Activated naive CD4-positive, alpha-beta T cell treated with anti-CD3 and anti-CD28 coated beads, Interleukin-2, amount 50 U/mL, for 16 hours (primary cell): ENCODE measurements at places on chromosomes 2 and 18.
A peak's percentile ranks its signal among the peaks of the same experiment; 100 is the strongest.

DNA sequence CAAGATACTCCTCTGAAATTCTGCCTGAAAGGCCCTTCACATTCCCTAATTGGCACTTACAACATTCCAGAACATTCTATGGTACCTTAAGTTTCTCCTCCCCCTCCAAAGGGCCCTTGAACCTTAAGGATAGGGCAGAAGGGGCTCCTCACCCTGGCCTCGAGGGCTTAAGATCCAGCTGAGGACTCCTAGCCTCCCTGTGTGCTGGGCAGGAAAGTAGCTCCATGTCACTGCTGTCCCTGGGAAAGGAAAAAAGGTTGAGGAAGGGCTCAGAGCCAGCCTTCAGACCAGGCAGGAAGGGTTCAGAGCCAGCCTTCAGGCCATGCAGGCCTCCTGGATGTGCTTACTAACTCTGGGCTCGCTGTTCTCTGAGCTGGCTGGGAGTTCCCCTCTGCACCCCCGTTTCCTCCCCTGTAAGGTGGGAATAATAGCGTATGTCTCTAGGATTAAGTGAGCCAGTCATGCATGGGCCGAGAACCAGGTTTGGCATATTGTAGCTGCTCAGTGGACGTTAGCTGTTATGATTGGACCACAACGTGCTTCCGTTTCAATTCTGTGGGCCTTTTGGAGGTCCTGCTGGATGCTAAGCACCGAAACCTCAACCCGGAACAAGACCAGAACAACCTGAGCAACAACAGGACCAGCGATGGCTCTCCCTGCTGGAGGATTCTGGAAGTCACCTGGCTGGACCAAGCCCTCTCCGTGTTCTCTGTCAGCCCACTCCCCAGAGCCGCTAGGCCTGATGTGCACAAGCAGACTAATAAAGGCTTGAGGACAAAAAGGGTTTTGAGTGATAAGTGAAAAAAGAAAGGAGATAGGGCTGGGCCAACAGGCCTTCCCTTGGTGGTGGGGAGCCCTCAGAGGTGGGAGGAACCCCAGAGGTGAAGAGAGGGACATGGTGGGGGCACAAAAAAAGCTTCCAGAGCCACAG is 1.0 kb upstream of the B3GNT7 start:
- no peak for DNase-seq

DNA sequence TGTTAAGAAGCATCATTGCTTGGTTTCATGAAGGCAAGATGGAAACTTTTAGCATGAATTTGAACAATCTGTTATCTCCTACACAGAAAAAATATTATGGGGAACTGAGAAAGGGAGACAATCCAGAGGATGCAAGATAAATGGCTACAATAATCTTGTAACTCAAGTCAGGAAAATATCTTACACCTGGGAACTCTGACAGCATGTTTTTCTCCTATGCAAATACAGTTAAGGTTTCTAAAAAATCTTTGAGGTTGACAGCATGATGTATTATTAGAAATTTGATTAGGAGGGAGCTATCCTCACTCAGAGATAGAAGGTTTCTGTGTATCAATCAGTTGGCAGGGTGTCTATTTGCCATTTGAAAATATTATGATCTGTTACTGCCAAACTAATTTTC is 75.6 kb downstream of the GPD2 start:
- no peak for DNase-seq

- no peak for DNase-seq
These were observed 29.0 kb downstream of the TNFRSF11A start for GRCh38 chr18:62354151-62354550.

DNA sequence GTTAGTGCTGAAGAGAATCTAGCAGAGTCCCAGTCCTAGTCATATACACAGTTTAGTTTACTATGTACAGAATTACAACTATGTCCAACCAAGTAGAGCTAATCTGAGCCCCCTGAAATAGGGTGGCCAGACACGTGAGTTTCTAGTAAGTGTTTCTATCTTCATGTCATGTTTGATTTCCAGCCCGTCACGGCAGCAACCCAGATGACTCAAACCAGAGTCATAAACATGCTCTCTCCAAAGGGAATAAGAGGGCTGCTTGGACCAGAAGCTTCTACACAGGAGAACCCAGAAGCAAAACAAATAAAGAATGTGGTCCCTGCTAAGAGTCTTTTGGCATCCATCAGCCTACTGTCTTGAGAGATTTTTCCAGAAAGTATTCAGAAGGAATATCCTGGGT is 64.9 kb upstream of the WIPF1 start:
- DNase-seq: no peak

GRCh38 chr2:202005272-202005887 is 28.3 kb upstream of the FZD7 start:
- no peak for DNase-seq

GRCh38 chr2:16661526-16661925 is 4.1 kb downstream of the CYRIA start:
- no peak for DNase-seq

GRCh38 chr2:189709501-189710221 is 35.2 kb downstream of the ANKAR start:
- DNase-seq: no peak

- no peak for DNase-seq
These were observed 297.5 kb downstream of the PIEZO2 start for GRCh38 chr18:10851824-10852319.

GRCh38 chr2:39431592-39432316 is 5.3 kb downstream of the MAP4K3 start:
- DNase-seq: no peak

- no peak for DNase-seq
These were observed 257.6 kb downstream of the ANKRD30B start for GRCh38 chr18:15005313-15006130.

GRCh38 chr2:135913727-135914365 is 37.6 kb upstream of the MCM6 start:
- DNase-seq: peak; percentile 22
